ENCODE measurements at places on chromosomes 13 and 19. TPM values are rescaled to one million over a fixed set of nuclear protein-coding genes. Genes with fewer than 3 reads are reported as not detected.
A peak's percentile ranks its signal among the peaks of the same experiment; 100 is the strongest.

The KANK3 gene
- 0.07 TPM for polyA plus RNA-seq

- no peak for DNase-seq
These were observed 322.7 kb downstream of the SUCLA2 start for GRCh38 chr13:47678201-47678968.

- DNase-seq = no peak
These were observed 538.4 kb upstream of the PCDH20 start for GRCh38 chr13:61954092-61954491.

- DNase-seq = no peak
These were observed 11.8 kb upstream of the TLE5 start for GRCh38 chr19:3073931-3074595.

DNA sequence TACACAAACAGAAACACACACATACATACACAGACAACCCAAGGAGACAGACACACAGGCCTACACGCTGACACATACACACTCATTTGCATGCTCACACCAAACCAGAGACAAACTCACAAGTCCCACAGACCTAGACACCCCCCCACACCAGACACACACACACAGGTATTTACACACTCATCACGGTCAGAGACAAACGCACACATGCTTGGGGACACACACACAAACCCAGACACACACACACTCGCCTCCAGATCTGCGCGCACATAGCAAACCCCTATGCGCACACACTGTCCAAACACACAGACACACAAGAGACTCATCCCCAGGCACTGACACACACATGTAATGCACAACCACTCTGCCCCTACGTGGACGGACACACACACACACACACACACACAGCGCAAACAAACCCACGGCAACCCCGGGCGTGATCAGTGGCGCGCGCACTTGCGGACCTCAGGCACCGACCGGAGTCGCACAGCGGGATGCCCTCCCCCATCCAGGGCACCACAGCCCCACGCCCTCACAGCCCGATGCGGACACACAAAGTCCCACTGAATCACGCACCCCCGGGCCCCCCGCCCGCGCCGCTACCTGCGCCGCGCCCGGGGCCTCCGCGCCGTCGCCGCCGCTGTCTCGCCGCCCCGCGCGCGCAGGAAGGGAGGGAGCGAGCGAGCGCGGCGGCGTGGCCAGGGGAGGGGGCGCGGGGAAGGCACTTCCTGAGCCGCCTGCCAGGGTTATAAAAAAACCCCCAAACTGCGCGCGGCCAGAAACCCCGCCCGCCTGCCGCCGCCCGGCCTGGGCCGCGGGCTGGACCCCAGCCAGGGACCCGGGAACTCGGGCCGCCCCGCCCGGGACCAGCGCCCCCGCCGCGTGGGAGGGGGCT, at the start of gene ADAMTS10:
ADAMTS10 (minus strand) TSS at position 675 of the 895 bp plus-strand sequence. CDS start 5,005 bp downstream, outside the sequence.
- no peak for DNase-seq

- DNase-seq = no peak
These were observed 8.7 kb downstream of the LRCH1 start for GRCh38 chr13:46561691-46562090.

DNA sequence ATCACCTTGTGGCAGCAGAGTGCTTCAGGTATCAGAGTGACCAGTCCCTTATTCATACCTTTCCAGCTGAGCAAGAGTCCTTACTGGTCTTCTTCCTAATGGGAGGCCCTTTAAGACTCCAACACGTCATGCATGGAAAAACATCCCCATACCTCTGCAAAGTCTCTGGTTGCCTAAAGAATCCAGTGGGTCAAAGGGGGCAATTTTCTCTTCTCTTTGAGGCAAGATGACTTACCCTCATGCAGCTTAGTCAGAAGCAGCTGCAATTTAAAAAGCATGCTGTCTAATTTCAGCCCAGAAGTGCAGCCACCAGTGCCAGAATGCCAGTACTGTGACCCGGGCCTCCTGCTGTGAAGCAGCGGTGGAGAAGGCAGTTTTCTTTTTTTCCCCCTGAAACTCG, 18.7 kb downstream of the PPP5C start:
- DNase-seq = no peak

The NCR1 gene
- not detected for polyA plus RNA-seq

The SYCN gene
- polyA plus RNA-seq = not detected

The MUC16 gene
- polyA plus RNA-seq = not detected

The CIC gene
- 4.2 TPM for polyA plus RNA-seq

The KCNK6 gene
- 2.8 TPM for polyA plus RNA-seq

- DNase-seq = no peak
These were observed 1.5 kb upstream of the TRAPPC5 start for GRCh38 chr19:7678971-7679751.

GRCh38 chr13:87087741-87088140, 583.4 kb upstream of the SLITRK5 start:
- no peak for DNase-seq

The SYMPK gene
- 54.3 TPM for polyA plus RNA-seq

The IRGC gene
- not detected for polyA plus RNA-seq

The MKNK2 gene
- 35.4 TPM for polyA plus RNA-seq

- no peak for DNase-seq
These were observed 63.9 kb upstream of the STARD13 start for GRCh38 chr13:33349288-33349985.

DNA sequence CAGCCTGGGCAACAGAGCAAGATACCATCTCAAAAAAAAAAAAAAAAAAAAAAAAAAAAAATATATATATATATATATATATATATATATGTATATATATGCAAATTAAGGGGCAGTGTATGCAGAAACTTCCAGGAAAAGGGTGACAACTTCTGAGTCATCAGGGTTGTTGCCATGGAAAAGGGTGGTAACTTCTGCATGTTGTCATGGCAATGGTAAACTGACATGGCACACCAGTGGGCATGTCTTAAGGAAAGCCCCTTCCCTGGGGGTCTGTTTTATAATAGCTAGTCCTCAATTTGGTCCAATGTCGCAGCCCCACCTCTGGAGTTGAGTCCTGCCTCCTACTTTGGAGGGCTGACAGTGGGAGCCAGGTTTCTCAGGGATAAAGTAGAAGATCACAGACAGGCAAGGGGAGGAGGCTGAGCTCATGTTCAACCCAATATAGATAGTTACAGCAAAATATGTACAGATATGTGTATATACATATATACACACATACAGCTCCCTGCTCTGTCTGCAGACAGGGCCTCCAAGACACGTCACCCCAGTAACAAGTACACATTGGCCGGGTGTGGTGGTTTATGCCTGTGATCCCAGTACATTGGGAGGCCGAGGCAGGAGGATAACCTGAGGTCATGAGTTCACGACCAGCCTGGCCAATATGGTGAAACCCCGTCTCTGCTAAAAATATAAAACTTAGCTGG, 7.2 kb upstream of the FCHO1 start:
- no peak for DNase-seq

DNA sequence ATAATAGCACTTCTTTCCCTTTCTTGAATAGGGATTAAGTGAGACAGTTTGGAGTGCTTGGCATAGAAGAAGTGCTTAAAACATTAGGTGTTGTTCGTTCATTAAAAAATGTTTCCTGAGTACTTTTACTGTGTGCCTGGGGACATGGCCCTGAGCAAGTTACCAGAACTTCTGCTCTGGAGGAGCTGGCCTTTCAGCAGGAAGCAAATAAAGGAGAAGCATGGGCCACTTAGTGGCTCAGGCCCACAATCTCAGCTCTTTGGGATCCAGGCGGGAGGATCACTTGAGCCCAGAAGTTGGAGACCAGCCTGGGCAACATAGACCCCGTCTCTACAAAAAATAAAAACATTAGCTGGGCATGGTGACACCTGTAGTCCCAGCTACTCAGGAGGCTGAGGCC, 5.7 kb downstream of the DNM2 start:
- no peak for DNase-seq

- no peak for DNase-seq
These were observed 200.3 kb downstream of the LMO7 start for GRCh38 chr13:75836441-75836840.

GRCh38 chr19:18657590-18658365, 20.9 kb downstream of the KLHL26 start:
- peak; percentile 45 for DNase-seq

The NHLRC3 gene
- 9.9 TPM for polyA plus RNA-seq

DNA sequence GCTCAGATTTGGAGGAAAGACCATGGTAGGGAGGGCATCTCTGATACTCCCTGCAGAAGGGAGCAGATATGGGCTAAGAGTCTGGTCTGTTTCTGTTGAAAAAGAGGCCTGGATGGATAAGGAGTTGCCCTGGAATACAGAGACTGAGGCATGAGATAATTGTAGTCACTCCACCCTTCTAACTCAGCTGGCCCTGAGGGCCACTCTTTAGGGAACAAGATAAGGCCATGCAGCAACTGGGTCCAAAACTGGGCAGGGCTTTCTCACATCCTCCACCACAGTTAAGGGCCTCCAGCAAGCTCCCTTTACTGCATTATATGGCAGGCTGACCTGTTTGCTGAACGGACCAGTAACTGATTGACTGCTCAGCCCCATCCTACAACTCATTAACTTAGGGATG, 1.3 kb downstream of the ZNF749 start:
- no peak for DNase-seq

- DNase-seq = peak; percentile 43
These were observed 15.0 kb upstream of the LMO7 start for GRCh38 chr13:75621147-75621546.

The ZNF567 gene
- polyA plus RNA-seq = 5.5 TPM

- no peak for DNase-seq
These were observed 702 bp downstream of the PTH2 start for GRCh38 chr19:49422407-49423070.

- DNase-seq = no peak
These were observed 787.9 kb upstream of the KLHL1 start for GRCh38 chr13:70896136-70896535.

- no peak for DNase-seq
These were observed 23.8 kb upstream of the ONECUT3 start for GRCh38 chr19:1729568-1729925.

The FAM32A gene
- polyA plus RNA-seq = 177 TPM

- DNase-seq = no peak
These were observed 530.9 kb downstream of the MYO16 start for GRCh38 chr13:109160357-109160756.

DNA sequence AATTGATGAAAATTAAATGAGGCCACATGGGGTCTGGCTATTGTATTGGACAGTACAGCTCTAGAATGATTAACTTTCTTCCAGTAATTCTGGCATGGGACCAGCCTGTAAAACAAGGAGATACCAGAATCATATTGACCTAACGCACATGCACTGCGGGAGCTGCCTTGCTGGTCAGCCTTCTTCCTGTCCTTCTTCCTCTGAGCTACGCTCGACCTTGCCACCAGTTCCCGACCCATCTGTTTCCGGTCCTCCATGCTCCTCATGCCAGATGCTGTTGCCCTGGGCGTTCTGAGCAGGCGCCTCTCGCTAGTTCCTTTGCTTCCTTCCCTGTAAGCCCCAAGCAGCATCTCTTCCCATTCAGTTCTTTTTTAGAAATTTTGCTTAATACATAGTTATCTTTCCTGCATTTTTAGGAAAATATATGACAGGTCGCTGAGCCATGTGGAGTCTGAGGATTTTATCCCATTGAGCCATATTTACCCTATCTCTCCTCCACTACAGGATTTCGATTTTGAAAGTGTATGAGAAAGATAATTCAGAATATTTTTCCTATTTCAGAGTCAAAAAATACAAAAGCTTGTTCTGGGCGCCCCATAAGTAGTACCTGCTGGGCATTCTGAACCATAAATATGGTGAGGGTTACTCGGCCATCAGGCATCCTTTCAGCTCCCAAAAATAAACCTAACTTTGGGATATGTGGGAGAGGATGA, 38.6 kb downstream of the TNFRSF19 start:
- no peak for DNase-seq

DNA sequence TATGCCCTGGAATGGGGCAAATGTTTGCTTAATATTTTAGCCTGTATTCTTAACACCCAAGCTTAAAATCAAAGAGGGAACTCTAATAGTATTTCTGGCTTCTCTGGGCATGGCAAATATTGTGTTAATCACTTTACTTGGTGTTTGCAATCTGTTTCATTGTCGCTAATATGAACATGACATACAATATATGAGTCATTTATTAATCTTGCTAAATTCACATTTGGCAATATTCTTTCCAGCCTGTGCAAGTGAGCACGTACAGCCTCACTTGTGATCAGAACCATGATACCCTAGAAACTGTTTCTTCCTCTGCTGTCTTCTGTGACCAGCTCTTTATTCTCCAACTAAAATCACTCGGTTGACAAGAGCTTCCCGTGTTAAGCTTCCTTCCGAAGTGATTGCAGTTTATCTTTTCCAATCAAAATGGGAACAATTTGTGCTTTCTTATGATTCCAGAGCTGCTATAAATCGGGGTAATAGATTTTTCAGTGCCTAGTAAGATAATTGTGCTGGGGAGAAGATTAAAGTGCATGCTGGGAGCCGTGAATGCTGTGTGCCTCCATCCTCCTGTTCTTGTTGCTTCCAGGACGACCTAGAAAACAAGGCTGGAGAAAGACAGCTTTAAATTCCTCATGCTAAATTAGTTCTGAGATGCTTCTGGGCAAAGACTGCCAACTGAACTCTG, 153.0 kb upstream of the TMTC4 start:
- DNase-seq = no peak

Measured in AG04450 (cell line).